Dermis blood vessel endothelial cell (primary cell): ENCODE measurements at places on chromosomes 13 and 19. TPM values are rescaled to one million over a fixed set of nuclear protein-coding genes. Genes with fewer than 3 reads are reported as not detected.

DNA sequence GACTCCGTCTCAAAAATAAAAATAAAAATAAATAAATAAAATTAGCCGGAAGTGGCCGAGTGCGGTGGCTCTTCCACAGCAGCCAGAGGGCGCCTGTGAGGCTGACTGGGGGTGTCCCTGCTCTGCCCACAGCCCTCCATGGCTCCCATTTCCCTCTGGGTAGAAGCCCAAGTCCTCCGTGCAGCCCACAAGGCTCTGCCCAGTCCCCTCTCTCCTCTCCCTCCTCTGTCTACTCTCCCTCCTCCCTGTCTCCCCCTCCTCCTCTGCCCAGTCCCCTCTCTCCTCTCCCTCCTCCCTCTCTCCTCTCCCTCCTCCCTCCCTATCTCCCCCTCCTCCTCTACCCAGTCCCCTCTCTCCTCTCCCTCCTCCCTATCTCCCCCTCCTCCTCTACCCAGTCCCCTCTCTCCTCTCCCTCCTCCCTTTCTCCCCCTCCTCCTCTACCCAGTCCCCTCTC, 20.4 kb downstream of the MISP start:
- peak; percentile 81 for DNase-seq

DNA sequence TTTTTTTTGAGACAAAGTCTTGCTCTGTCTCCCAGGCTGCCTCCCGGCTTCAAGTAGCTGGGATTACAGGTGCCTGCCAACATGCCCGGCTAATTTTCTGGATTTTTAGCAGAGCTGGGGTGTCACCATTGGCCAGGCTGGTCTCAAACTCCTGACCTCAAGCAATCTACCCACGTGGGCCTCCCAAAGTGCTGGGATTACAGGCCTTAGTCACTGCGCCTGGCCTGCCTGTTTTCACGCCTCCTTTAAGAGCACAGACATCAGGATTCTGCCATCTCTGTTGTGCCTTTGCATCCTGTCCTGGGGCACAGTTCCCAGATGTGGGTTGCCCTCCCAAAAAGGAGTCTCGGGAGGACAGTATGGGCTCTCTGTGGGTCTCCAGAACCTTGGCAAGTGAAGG, 2.5 kb upstream of the PRAM1 start:
- DNase-seq, result no peak

GRCh38 chr13:110644892-110645521, 29.7 kb downstream of the NAXD start:
- DNase-seq, result peak; percentile 67

DNA sequence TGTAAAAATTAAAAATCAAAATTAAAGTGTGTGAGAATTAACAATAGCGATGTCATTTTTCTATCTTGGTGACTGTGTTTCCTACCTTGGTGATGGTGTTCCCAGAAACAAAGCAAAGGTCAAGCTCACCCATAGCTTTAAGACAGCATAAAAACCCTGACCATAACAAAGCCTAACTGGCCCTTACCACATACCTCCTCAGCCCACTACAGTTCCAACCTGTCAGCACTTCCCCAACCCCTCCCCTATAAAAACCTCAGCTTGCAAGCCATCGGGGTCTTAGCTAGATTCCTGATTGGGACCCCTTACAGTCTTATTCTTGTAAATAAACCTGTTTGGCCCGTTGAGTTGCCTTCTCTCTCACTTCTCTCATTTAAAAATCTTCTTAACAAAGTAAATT, 484.4 kb upstream of the PCDH20 start:
- DNase-seq, result no peak

GRCh38 chr13:41312176-41312500, 1.1 kb downstream of the NAA16 start:
- DNase-seq, result peak; percentile 63

GRCh38 chr19:3138268-3138667, 2.4 kb downstream of the GNA15 start:
- DNase-seq, result no peak

GRCh38 chr13:32125221-32125689, 93.7 kb downstream of the FRY start:
- DNase-seq, result no peak

DNA sequence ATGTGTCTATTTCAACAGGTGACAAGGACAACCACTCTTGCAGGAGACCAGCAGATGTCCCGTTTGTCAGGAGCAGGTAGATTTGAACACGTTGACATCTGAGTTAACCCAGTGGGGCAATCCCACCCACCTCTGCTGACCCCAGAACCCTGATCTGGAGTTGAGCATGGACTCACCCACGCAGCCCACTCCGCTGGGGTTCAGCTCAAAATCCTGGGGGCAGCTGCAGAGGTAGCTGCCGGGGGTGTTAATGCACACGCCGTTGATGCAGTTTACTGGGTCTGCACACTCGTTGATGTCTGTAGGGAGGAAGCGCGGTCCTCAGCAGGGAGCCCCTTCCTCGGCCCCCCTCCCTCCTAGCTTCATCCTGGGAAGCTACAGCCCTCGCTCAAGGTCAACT, 39.9 kb downstream of the FBN3 start:
- DNase-seq, result no peak

DNA sequence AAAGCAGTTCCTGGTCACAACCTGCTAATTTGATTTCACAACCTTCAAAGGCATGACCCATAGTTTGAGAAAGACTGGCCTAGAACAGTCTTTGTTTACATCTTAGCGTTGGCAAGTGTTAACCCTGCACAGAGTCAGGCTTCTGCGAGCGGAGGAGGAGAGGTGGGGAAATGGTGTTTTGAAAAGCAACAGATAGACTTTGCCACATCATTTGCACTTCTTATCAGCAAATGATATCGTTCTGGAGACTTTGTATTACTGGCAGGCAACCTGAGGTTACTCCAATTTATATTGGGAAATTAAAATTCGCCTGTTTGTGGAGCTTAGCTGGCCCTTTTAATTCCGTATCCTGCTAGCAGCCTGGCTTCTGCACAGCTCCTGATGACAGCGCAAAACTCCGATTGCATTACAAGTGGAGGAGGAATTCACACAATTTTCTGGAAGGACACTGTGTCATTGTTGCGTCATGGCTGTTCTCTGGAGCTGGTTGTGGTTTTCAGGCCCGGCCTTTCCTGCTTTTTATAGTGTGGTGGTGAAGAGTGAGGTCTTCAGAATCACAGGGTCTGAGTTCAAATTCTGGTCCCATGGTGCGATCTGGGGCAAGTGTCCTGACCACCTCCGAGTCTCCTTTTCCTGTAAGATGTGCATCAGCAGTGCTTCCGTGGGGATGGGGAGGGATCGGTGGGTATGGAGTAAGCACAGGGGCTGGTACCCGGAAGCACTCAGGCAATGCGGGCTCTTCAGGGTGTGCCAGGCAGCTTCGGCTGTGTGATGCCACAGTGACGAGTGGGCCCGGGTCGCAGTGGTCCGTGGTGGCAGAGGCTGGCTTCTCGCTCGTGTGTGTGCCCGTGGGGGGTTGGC, 49.1 kb upstream of the EHD2 start:
- DNase-seq, result no peak

- no peak for DNase-seq
Observed at GRCh38 chr13:105343134-105343806, 1192.2 kb downstream of the EFNB2 start.

GRCh38 chr13:44627441-44627840, 51.3 kb upstream of the TSC22D1 start:
- DNase-seq, result no peak

DNA sequence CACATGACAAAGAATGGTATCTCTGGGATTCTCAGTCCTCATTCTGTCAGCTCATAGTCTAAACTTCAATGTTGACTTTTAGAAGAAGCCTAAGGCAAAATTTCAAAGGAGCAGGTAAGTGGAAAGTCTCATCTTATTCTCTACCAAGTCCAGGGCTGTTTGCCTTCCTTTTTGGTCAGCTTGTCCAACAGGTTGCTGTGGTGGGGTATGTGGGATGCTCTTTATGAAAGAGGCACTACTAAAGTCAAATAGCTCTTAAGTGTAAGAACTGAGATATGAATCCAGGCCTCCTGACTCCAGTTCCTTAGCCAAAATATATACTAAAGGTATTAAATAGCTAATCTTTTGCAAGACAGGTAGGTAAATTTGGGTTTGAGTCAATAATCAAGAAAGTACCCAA, 540.6 kb upstream of the SPRY2 start:
- no peak for DNase-seq

DNA sequence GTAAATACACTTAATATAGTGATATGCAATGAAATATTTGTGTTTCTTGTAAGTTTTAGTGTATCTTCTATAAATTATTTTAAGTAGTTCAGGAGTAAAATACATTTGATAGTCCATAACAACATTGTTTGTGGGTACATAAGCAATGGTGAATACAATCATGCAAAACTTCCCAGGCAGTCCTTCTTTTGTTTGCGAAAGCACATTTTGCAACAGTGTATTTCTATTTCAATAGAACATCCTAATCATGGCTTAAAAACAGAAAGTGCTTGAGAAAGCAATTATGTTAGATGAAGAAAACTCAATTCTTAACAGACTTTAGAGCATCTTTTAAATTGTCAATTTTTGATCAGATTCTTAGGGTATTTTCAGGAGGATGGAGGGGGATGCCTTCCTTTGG, 155.6 kb downstream of the POSTN start:
- DNase-seq, result no peak

- no peak for DNase-seq
Observed at GRCh38 chr19:23203841-23204344, 46.3 kb downstream of the ZNF724 start.

GRCh38 chr13:21850013-21851006, 179.4 kb downstream of the FGF9 start:
- DNase-seq, result no peak

- DNase-seq, result no peak
Observed at GRCh38 chr19:18051887-18052286, 34.8 kb downstream of the IL12RB1 start.

DNA sequence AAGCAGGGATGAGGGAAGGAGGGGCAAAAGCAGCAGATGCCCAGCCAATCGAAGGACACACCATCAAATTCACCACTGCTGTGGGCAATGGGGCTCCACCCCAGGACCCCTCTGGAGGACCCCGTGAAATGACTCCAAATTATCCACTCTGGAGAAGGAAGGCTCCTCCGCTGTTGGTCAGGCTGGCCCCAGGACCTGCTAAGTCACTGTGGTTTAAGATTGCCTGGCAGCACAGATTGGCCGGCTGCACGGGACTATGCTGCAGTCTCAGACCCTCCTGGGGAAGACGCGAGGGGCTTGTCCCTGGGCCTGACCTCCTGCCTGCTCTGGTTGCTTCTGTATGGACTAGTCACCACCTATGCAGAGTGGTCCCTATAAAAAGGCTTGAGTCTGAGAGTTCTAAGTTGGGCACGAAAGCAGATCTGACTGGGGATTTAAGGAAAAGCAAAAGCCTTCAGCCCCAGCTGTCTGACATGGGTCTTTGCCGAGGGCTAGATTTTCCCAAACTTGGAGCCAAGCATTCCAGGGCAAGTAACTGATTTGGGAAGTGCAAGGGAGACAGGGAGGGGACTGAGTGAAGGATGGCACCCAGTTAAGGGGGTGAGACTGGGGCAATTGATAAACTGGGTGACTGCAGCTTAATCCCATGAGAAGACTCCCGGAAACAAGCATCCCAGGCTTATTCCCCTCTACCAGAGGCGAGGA, 91.7 kb downstream of the TSHZ3 start:
- DNase-seq, result no peak

Gene PGLYRP2
- 0.05 TPM in 1 of 2 replicates, not detected in the other for total RNA-seq

Gene STAP2
- total RNA-seq, result 28.1 and 36.6 TPM in 2 replicates

Gene KLK11
- total RNA-seq, result not detected in 2 replicates

Gene OVOL3
- not detected in 2 replicates for total RNA-seq

Gene CNN1
- total RNA-seq, result 0.19 and 1.2 TPM in 2 replicates

Gene ILF3
- 85.8 and 190 TPM in 2 replicates for total RNA-seq

Gene HCST
- total RNA-seq, result 0.19 TPM in 1 of 2 replicates, not detected in the other

Gene ZNF486
- total RNA-seq, result 8.8 and 12.6 TPM in 2 replicates

Gene MBD3L2
- not detected in 2 replicates for total RNA-seq

Gene VSTM1
- not detected in 2 replicates for total RNA-seq
